Osteocyte (in vitro differentiated cells): ENCODE measurements at places on chromosomes 12 and 14. TPM values are rescaled to one million over a fixed set of nuclear protein-coding genes. Genes with fewer than 3 reads are reported as not detected.

DNA sequence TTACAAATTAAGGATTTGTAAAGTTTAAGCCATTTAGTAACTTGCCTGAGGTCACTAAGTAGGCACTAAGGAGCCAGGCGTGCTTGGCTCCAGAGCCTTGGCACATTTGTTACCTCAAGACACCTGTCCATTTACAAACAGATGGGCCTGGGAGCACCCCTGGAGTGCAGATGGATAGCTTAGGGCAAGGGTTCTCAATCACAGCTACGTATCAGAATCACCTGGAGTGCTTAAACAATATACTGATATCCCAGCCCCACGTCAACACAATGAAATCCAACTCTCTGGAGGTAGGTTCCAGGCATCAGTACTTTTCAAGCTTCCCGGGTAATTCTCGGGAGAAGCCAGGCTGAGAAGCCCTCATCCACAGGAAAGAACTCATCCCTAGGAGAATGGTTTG, 45.4 kb downstream of the SLC8A3 start:
- DNase-seq = no peak

SYT1 gene
- total RNA-seq = 0.59 and 1.7 TPM in 2 replicates

CABP1 gene
- not detected in 2 replicates for total RNA-seq

DNA sequence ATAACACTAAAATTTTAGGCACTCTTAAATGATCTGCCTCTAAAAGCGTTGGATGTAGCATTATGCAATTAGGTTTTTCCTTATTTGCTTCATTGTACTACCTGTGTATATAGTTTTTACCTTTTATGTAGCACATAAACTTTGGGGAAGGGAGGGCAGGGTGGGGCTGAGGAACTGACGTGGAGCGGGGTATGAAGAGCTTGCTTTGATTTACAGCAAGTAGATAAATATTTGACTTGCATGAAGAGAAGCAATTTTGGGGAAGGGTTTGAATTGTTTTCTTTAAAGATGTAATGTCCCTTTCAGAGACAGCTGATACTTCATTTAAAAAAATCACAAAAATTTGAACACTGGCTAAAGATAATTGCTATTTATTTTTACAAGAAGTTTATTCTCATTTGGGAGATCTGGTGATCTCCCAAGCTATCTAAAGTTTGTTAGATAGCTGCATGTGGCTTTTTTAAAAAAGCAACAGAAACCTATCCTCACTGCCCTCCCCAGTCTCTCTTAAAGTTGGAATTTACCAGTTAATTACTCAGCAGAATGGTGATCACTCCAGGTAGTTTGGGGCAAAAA, 4.1 kb downstream of the CDKN1B start:
- DNase-seq = no peak
